ENCODE measurements at places on chromosomes 3 and 15. TPM values are rescaled to one million over a fixed set of nuclear protein-coding genes. Genes with fewer than 3 reads are reported as not detected.

Gene PIK3CA
- polyA plus RNA-seq: 4.5 TPM

Gene CAMK2N2
- 0.71 TPM for polyA plus RNA-seq

Gene EXD1
- polyA plus RNA-seq: 0.34 TPM

Gene MOBP
- not detected for polyA plus RNA-seq

Gene PLA2G4E
- not detected for polyA plus RNA-seq

Gene EPHA6
- 0.05 TPM for polyA plus RNA-seq

Gene KIAA1143
- polyA plus RNA-seq: 10.1 TPM

Gene SPATA12
- 0.24 TPM for polyA plus RNA-seq

Gene IDH2
- polyA plus RNA-seq: 32.2 TPM

Gene CCDC191
- polyA plus RNA-seq: 3.0 TPM

Gene SLC9C1
- not detected for polyA plus RNA-seq

Gene SAMD7
- not detected for polyA plus RNA-seq

Gene GCSAM
- not detected for polyA plus RNA-seq

Gene SHC4
- polyA plus RNA-seq: 0.08 TPM

Gene PCOLCE2
- 41.0 TPM for polyA plus RNA-seq

Gene APOD
- polyA plus RNA-seq: 0.28 TPM

Gene CLSTN2
- polyA plus RNA-seq: 0.03 TPM

Gene MORC1
- polyA plus RNA-seq: not detected

Gene SUCNR1
- polyA plus RNA-seq: 0.28 TPM

Gene PARP15
- not detected for polyA plus RNA-seq

Gene STAC
- polyA plus RNA-seq: 2.8 TPM

Gene GOLGA6A
- 0.05 TPM for polyA plus RNA-seq

Gene A4GNT
- polyA plus RNA-seq: not detected

Gene DNAH1
- polyA plus RNA-seq: 0.65 TPM

Gene SPINT1
- 0.80 TPM for polyA plus RNA-seq

Gene CHCHD4
- polyA plus RNA-seq: 37.3 TPM

Gene GOLGA6L22
- not detected for polyA plus RNA-seq

Gene GOLGA6L1
- not detected for polyA plus RNA-seq

Gene CADM2
- polyA plus RNA-seq: 0.07 TPM

Gene TMOD2
- polyA plus RNA-seq: 2.1 TPM

Gene CCK
- polyA plus RNA-seq: 0.51 TPM

Gene NDN
- 0.12 TPM for polyA plus RNA-seq

Gene TM4SF1
- 767 TPM for polyA plus RNA-seq

Gene UPK1B
- 7.1 TPM for polyA plus RNA-seq

Gene MKRN2OS
- not detected for polyA plus RNA-seq

Gene ASB14
- polyA plus RNA-seq: 0.03 TPM

Gene PATL2
- 0.12 TPM for polyA plus RNA-seq

Gene CHRNA7
- polyA plus RNA-seq: 1.5 TPM

Gene MAP1A
- 0.52 TPM for polyA plus RNA-seq

Gene PRKCD
- 10.2 TPM for polyA plus RNA-seq

Gene MAP3K13
- polyA plus RNA-seq: 16.3 TPM
